ENCODE measurements at places on chromosomes 4 and X.

- DNase-seq, result no peak
Measured at GRCh38 chrX:34810916-34811315, 131.7 kb upstream of the FAM47B start.

DNA sequence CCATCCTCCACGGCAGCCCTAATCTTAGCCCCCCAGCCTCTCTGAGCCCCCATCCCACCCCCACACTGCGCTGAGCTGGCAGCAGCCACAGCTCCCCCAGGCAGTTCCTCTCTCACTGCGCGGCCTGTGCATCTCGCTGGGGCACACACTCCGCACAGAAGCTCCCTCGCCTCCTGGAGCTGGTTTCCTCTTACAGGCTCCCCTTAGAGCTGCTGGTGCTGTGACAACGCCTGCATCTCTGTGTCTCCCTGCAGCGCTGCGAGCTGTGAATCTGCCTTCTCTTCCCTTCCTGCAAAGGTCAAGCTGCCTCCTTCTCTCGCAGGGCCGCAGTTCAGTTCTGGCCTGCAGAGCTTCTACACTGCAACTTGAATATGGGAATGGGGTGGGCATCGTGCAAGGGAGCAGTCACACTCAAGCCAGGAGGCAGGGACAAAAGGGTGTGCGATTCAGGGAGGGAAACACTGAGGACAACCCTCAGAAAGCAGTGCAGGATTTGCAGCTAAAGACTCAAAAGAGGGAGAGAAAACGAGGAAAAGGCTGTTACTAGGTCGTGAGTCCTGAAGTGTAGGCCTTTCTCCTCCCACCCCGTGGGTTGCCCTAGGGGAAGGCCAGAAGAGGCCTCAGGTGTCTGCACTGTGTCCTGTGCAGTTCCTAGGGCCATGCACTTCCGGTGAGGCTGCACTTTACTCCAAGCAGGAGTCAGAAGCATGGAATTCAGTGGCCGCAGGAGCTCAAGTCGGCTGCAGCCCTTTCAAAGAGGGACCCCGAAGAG is 87.0 kb downstream of the BCOR start:
- DNase-seq, result peak; percentile 28

GRCh38 chr4:183314336-183314735 is 5.7 kb downstream of the CLDN22 start:
- DNase-seq, result no peak

GRCh38 chr4:113572620-113573019 is 188.9 kb downstream of the CAMK2D start:
- no peak for DNase-seq

GRCh38 chrX:140710710-140711109 is 1.2 kb downstream of the LINC00632 start:
- DNase-seq, result no peak

- no peak for DNase-seq
Measured at GRCh38 chr4:13558881-13559280, 14.6 kb upstream of the NKX3-2 start.

DNA sequence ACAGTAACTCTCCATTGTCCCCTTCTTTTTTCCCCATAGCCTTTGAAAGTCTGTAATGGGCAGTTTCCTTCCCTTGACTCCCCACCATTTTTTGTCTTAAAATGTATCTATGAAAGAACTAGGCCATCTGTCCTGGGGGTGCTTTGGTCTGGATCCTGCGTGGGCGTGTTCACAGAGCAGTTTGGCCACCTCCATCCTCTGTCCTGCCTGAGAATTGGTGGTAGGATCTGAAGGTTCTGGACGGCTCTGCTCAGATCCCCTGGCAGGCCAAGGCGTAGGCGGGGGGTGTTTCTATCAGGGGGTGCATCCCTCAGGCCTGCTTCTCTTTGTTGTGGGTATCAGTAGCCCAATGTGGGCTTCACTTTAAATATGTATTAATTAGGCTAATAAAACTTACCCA is 107.1 kb downstream of the FAM193A start:
- no peak for DNase-seq

GRCh38 chr4:176611381-176611780 is 181.3 kb downstream of the VEGFC start:
- no peak for DNase-seq

DNA sequence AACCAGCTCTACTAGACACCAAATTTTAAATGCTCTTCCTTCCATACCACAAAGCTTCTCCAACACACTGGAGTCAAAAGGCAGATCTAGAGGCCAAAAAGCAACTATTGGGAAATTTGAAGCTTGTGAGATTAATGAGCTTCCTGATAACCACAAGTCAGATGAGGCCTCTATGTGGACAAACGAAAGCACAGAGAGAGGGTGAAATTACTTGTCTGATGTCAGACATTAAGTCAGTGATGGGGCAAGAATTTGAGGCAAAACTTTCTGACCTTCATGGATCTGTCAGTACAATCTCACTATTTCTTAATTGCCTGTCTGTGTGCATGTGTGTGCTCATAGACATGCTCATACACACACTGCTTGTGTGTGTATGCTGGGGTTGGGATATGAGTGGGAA is 103.6 kb downstream of the GUCY2F start:
- no peak for DNase-seq

- DNase-seq, result no peak
Measured at GRCh38 chr4:138494931-138495330, 252.8 kb upstream of the SLC7A11 start.

DNA sequence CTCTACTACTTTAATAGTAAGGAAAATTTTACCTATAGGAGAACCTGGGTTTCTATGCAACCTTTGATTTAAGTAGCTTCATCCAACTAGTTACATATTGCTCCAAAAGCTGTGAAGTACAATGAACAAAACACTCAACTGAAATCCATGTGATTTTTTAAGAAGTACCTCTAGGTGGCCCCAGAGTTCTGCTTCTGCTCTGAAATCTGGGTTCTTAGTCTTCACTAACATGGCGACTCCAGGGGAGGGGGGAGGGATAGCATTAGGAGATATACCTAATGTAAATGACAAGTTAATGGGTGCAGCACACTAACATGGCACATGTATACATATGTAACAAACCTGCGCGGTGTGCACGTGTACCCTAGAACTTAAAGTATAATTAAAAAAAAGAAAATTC is 73.4 kb upstream of the MAGEB2 start:
- no peak for DNase-seq

DNA sequence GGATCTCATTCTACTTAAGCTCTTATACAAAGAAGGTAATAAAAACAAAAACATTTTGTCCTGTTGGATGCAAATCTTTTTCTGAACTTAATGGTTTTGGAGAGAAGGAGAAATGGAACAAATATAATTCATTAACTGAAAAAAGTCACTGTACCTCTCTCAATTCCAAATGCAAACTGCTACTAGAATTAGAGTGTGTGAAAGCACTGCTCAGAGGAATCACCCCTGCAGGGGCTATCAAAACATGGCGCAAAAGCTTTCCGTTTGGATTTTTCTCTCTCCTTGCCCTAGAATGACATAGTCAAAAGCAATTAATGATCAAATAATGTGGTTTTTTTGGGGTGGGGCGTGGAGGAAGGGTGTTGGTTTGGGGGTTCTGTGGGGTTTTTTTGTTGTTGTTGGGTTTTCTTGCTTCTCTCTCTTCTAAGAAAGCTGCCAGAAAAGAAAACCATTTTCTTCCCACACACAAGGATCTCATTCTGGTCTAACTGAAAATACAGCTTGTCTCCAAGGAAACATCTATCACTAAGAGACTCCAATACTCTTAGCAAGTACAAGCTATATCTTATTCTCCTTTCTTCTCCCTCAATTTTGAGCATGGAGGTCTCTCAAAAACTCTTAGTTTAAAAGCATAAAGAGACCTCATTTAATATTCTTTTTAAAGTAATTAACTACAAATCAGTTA is 41.6 kb downstream of the USP46 start:
- DNase-seq, result no peak

GRCh38 chr4:127686658-127687057 is 43.5 kb upstream of the SLC25A31 start:
- DNase-seq, result no peak

DNA sequence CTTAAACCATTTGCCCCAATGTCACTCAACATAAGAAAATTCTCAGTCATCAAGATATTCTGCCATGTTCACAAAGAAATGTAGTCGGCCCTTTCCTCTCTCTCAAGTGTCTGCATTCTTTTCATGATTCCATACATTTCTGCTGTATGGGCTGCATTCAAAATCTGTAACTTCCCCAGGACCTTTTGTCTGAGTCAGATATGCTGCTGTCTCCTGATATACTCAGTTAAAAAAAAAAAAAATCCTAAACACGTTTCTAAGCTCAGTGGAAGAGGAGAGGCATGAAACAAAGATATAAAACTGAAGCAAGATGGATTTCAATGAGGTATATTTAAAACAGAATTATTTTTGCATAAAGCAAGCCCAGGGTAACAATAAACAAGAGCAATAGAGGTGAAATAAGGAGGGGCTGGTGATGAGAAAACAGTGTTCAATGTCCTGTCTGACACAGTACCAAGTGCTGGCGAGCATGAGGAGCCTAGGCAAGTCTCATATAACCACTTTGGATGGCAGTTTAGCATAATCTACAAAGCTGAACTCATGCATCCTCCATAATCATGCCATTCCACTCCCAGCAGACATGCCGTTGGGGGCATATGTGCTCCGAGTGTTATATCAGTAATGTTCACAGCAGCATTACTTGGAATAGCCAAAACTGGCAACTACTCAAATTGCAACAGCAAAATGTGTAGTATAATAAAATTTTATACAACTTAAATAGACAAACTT is 76.7 kb downstream of the MANBA start:
- DNase-seq, result no peak

DNA sequence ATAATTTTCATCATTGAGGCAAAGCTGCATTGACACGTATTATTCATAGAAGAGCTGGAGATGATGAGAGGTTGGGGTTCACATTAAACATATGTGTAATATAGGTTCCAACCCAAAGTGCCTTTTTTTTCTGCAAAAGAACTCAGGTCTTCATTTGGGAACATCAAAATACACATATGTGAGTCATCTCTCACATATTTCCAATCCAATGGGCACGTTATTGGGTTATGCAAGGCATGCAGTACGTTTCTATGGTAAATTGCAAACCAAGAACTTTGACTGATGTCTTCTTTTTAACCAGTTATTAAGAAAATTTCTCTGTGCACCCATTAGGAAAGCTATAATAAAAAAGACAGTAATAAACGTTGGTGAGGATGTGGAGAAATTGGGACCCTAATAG is 150.3 kb upstream of the FAM9B start:
- DNase-seq, result no peak

DNA sequence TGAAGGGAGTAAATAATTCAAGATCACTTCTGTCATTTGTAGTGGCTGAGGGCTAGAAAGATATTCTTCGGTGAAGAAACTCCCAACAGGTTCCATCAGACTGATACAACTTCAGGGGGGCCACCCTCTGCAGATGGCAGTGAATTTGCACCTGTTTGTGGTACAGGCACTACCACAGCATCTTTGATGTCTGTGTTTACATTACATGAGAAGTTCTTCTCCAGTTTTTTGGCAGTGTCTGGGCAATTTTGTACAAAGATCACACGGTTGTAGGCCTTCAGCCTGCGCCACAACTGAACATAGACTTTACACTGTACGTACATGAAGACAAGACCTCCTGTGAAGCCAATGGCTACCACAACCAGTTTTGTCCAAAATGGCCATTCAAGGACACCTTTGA is 34.2 kb downstream of the TMA16 start:
- DNase-seq, result no peak

DNA sequence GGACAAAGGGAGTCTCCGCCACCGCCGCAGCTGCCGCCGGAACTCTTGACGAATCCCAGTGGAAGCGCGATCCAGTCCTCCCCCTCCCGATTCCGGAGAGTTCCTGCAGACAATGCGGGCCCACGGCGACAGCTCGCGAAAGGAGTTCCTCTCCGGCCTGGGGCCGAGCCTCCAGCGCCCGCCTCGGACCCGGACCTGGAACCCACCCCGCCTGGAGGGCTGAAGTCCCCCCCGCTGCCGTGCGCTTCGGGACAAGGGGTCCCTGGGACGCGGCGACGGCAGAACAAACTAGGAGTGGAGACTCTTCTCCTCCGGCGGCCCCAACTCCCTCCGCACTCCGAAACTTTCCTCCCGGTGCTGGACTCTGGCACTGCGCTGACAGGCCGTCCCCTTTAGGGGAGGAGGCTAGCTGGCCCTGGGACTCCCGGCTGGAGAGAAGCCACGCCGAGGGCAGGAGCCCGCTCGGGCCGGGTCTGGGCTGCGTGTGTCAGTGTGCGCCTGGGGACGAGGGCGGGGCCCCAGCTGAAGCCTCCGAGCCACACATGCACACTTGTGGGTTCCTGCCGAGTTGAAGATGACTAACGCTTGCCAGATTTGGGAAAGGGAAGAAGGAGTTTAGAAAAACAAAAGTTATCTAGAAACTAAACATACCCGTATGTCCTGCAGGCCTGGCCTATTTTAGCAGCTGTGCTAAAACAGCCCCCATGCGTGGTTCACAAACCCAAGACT is at the start of gene ANTXR2:
ANTXR2 (minus strand) TSS at position 486 of the 729 bp plus-strand sequence. CDS start 669 bp downstream, outside the sequence.
- peak; percentile 75 for DNase-seq

GRCh38 chrX:30488092-30488491 is 89.5 kb downstream of the TASL start:
- DNase-seq, result no peak

- DNase-seq, result no peak
Measured at GRCh38 chr4:948101-948935, 16.1 kb downstream of the TMEM175 start.

GRCh38 chr4:117225471-117225870 is 140.1 kb upstream of the TRAM1L1 start:
- no peak for DNase-seq

DNA sequence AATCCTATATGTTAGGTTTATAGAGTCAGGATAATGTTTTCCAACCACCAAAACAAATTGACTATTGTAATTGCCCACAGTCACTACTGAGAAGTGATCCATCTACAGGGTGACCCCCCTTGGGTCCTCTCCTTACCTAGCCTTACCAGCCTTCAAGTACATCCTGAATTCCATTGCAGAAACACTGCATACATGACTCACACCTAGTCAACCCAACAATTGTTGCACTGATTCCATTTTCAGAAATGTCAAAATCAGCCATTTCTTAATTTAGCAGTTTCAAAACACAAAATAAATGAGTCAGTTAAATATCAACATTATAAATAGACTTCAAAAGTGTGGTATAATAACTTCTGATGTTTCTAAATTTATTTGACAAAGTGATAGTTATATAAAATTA is 106.3 kb upstream of the TNIP3 start:
- no peak for DNase-seq

- no peak for DNase-seq
Measured at GRCh38 chrX:153966841-153967535, 4.6 kb downstream of the HCFC1 start.

DNA sequence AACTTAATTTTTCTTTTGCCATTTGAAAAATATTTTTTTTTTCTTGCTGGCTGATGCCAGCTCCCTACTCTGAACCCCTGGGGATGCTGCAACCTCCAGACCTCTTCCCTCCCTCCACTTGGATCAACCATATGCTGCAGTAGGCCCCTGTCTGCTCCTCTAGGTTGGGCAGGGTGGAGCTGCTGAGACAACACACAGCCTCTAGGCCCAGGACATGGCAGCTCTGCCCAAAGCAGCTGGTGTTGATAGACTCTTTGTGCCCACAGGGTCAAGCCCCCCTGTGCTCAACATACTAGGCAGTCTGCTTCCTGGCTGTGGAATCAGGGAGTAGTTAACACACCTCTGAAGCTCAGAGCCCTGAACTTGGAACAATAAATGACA is 19.9 kb upstream of the CLNK start:
- no peak for DNase-seq
